ENCODE measurements at places on chromosomes 3 and 15.

GRCh38 chr3:11275926-11276325, 3.7 kb downstream of the ATG7 start:
- no peak for DNase-seq

- DNase-seq, result no peak
Observed at GRCh38 chr15:96321639-96322535, 8.6 kb upstream of the NR2F2 start.

DNA sequence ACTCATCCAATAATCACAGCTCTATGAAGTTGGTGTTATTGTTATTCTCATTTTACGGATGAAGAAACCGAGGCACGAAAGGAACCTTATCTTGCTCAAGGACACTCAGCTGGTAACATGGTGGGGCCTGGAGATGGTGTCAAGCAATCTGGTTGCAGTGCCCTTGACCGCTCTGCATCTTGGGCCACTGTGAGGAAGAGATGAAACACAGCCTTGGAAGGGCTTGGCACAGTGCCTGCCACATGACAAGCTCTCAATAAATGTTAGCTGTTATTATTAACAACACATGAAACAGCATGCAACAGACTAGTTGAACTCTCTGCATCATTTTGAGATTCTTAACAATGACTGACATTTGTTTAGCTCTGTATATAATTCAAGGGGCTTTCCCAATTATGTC, 10.1 kb upstream of the ITGA11 start:
- DNase-seq, result no peak

- DNase-seq, result no peak
Observed at GRCh38 chr3:58072763-58073130, 64.5 kb downstream of the FLNB start.

GRCh38 chr15:55319537-55320237, 665 bp downstream of the PIGB start:
- DNase-seq, result no peak

- no peak for DNase-seq
Observed at GRCh38 chr3:45612918-45613602, 18.5 kb downstream of the LIMD1 start.

- DNase-seq, result no peak
Observed at GRCh38 chr3:153892126-153892525, 229.1 kb upstream of the ARHGEF26 start.

DNA sequence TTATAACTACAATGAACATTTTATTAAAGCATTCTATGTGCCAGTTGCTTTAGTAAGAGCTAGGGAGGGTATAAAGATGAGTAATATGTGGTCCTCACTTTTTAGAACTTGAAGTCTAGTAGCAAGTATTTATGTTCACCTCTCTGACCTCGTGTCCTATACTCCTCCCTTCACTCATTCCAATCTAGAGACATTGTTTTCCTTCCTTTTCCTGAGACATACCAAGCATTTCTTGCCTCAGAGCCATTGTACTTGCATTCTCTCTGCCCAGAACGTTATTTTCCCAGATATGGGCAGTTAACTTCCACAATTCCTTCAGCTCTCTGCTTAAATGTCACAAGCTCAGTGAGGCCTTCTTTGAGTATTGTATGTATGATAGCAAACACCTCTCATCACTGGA, 408.6 kb downstream of the PDCD6IP start:
- no peak for DNase-seq

GRCh38 chr3:141384157-141384556, 15.9 kb downstream of the ZBTB38 start:
- DNase-seq, result no peak

- no peak for DNase-seq
Observed at GRCh38 chr15:65099336-65099735, 15.7 kb downstream of the UBAP1L start.

- peak; percentile 71 for DNase-seq
Observed at GRCh38 chr15:72685925-72686794, at the start of the genes BBS4 and HIGD2B. TSS of gene BBS4 (plus strand) at chr15:72686207. CDS start at chr15:72686228, 21 bp downstream. TSS of gene HIGD2B (minus strand) at chr15:72686182. CDS start at chr15:72676374, 9,808 bp downstream.

- no peak for DNase-seq
Observed at GRCh38 chr15:66071160-66071920, 182.2 kb downstream of the MEGF11 start.

DNA sequence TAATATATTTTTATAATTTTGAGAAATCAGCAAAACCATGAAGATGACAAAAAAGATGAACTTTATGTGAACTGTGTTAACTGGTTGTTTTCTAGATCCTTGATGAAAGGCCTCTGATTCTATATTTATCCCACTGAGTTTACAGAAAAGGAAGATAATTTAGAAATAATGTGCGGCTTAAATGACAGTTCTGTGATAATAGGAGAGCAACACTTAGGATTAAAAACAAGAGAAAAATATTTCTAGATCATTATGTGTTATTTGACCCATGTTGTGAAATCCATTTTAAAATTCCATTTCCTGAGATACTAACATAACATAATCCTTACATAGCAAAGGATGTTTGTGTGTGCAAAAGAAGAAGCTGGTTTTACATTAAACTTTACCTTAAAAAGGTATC, 598.0 kb downstream of the DIPK2A start:
- no peak for DNase-seq

DNA sequence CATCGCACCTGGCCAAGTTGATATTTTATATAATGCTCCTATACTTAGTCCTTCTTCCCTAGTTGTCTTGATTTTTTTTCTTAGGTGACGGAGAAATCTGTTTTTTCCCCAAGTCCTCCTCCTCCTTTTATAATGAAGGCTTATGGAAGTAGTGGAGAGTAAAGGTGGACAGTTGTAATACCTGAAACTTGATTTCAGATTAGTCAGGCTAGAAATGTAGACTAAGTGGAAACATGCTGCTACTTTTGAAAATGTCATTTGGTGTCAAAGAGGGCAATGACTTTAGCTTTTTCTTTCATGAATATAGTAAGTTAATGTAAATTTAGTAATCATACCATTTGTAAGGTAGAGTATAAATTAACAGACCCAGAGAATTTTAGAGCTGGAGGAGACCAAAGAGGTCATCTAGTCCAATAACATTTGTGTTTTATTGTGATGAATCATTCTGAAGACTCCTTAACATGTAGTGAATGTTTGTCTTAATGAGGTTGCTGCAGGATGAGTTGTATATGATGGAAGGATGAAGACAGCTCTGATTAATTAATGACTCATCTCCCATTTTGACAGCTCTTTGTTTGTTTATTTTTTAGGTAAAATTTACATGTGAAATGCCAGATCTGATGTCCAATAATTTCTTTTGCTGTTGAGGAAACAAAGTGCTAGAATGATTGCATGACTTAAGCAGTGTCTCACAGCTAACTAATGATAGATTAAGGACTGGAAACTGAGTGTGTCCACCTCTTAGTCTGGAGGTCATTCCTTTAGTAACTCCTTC, 8.7 kb downstream of the CTDSPL2 start:
- no peak for DNase-seq

GRCh38 chr3:11671648-11672100, 28.0 kb upstream of the VGLL4 start:
- no peak for DNase-seq

- DNase-seq, result no peak
Observed at GRCh38 chr3:55704521-55704920, 217.4 kb upstream of the WNT5A start.

- no peak for DNase-seq
Observed at GRCh38 chr3:117228466-117228865, 518.9 kb downstream of the TUSC7 start.

- no peak for DNase-seq
Observed at GRCh38 chr15:41790756-41791546, 16.7 kb downstream of the MAPKBP1 start.

DNA sequence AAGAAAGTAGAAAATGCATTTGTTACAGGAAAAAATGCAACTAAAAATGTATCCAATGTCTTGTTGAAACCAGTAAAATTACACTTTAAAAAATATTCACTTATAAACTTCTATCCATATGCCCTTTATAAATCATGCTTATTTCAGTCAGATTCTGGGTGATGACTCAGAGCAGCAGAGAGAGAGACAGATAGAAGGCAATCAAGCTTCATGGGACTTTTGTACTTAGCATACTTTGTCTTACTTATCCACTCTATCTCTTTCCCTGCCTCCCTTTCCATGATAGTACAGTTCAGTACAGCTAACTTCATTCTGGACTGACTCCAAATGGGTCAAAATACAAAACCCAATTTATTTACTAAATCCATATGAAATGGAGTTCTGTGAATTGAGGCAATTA, 1438.2 kb downstream of the ZPLD1 start:
- DNase-seq, result no peak

DNA sequence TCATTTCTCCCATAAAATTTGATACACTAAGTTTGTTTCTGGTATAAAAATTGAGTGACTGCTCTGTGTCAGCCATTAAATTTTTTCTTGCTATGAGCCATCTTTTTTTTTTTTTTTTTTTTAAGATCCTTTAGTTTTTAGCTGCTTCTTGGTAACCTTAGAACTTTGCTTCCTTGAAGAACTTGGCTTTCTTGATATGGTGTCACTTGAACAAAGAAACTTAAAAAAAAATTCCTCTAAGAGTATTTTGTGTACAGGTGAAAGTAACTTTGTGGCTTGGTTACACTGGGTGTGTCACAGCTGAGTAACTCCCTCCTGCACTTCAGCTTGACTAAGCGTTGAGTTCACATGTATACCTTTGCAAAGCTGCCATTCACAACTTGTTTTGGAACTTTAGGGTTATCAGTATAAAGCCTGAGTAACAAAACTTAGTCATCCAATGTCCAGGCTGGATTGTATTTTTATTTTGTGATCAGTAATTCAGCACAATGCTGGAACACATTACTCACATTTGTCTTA, 6.5 kb downstream of the CHD2 start:
- DNase-seq, result no peak

DNA sequence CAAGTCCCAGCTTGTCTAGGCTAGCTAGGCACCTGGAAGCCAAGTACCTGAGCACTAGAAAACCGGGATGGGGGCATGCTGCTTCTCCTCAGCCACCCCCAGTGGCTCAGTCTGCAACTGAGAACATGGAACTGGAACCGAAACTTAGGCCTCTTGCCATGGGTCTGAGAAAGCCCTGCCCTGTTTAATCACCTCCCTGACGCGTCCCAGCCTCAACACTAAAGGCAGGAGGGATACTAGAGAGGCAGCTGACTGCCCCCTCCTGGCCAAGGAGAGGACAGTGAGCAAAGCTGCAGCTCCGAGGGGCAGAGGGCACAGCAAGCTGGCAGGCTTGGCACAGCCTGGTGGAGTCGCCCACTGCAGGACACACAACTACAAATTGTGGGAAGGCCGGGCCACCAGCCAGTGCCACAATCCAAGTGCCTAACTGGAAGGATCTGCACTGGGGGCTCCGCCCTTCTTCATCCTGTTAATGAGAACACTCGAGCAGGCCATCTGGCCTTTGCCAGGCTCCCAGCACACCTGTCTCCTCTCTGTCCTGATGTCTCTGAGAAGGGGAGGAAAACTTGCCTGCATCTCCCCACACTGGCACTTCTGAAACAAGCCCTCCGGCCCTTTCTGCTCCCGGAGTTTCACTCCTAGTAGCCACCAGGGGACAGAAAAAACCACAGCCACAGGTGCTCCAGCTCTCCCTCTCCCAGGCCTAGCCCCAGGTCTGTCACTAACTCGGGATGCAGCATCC, 53.7 kb downstream of the BDH1 start:
- no peak for DNase-seq

GRCh38 chr3:195259154-195259474, 11.8 kb downstream of the XXYLT1 start:
- DNase-seq, result no peak

DNA sequence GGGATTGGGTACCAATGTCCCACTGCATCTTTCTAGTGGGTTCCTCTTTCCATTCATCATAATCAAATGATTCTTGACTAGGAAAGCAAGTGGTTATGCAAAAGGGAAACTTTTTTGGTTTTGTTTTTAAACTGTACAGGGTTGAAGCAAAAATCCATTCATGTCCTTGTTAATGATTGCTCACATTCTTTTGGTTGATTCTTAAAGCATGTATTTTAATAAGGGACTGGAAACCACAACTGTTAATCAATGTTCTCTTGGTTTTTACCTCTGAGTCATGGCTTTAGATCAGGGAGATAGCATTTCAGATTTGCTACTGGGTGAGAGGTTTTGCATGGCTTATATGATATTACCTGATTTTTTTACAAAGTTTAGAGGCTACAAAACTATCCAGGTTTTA, 371.7 kb upstream of the RGMA start:
- no peak for DNase-seq

DNA sequence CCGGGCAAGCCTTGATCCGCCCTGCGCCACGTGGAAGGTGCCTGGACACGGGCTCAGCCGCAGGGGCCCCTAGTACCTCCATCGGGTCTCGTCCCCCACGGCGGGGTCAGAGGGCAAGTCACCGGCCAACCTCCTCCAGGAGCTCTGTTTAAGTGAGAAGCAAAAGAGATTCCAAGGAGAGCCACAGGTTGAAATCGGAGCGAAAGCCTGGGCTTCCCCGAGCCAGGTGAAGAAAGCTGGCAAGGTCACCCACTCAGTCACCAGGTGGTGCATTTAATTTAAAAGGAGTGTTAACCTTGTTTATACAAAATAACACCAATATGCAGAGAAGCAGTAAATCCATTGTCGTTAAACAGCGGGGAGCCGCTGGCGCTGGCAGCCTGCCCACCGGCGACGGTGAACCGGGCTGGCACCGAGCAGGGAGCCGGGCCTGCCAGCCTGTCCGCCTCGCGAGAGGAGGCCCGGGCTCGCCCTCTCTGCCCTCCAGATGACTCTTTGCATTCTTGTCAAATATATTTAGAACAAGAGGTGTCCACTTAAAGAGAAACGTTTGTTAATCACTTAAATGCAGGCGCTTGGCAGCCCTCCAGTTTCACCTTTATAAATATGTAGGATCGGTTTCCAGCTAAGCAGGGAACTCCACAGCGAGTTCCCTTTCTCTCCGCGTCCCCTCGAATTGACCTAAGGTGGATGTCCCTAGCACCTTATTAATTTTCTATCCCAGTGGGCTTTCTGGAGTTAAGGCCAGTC, 277.3 kb upstream of the NR2F2 start:
- no peak for DNase-seq

GRCh38 chr3:52068730-52069129, 12.4 kb upstream of the DUSP7 start:
- no peak for DNase-seq

DNA sequence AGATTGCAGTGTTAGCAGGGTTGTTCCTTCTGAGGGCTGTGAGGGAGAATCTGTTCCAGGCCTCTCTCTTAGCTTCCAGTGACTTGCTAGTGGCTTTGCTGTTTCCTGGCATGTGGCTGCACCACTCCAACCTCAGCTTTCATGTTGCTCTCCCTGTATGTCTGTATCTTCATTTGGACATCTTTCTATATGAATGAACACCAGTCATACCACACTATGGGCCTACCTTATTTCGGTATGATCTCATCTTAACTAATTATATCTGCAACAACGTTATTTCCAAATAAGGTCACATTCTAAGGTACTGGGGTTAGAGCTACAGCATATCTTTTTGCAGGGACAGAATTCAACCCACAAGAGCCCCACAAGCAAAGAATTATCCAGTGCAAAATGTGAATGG, 356.7 kb upstream of the UMPS start:
- no peak for DNase-seq

- no peak for DNase-seq
Observed at GRCh38 chr15:43406189-43406588, 35.3 kb downstream of the TUBGCP4 start.

- DNase-seq, result no peak
Observed at GRCh38 chr3:182389071-182389815, 404.1 kb upstream of the ATP11B start.

GRCh38 chr3:63617391-63617790, 35.1 kb upstream of the SNTN start:
- no peak for DNase-seq

All from stimulated activated CD4-positive, alpha-beta T cell treated with anti-CD3 and anti-CD28 coated beads, Interleukin-15, amount 100 ng/mL, for 1 hour (primary cell).